Activated T-helper 2 cell treated with anti-CD3 and anti-CD28 coated beads, Interferon-gamma antibody, Interleukin-2, Interleukin-4, amounts not matched to agents 10 μg/mL and 5 μg/mL and 100 μg/mL, durations not matched to agents 14 hours and 24 hours and 36 hours (primary cell): ENCODE measurements at places on chromosomes 3 and 15. TPM values are rescaled to one million over a fixed set of nuclear protein-coding genes. Genes with fewer than 3 reads are reported as not detected.

DNA sequence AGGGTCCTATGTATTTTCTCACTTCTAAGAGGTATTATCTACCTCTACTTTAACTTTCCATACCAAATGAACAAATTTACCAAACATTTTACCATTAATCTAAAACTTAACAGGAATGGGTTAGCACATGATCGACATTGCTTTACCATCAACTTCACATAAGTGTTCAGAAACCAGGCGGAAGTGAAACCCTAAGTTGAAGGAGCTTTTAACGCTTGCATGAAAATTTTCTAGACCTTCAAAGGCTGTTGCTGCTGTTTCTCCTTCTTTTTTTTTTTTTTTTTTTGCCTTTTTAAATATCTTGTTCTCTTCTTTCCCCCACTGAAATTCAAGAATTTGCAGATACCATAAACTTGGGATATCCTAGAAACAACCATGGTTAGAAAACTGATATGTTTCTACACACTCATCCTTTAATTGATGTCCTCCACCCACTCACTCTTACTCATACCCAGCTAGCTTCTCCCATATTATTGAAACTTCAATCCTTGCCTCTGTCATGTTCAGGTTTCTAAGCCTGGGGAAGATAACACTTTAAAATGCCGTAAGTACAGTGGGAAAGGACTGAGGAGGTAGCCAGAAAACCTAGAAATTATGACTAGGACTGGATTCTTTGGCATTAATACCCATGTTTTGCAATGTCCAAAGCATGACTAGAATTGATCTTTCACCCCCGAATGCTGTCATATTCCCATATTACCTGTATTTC lies 24.7 kb downstream of the MYO5A start:
- DNase-seq = no peak

- no peak for DNase-seq
Observed at GRCh38 chr15:73724212-73724611, 28.9 kb downstream of the INSYN1 start.

DNA sequence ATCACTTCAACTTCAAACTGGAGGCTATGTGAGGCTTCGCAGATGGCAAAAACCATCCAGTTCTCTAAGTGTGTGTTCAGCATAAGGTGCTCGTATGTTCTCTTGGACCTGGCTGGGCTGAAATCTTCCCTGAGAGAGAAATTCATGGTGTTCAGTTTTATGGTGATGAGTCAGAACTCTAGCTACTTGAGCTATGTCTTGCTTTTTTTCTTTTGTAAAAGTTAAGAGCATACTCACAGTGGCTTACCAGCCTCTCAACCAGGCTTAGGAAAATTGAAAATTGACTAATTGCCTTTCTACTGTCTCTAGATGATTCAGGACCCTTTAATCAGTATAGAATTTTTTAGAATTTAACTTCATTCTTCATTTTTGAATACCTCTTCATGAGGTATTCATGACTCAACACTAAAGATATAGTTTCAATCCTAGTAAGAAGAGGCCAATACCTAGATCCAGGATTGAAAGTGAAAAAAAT lies 617.5 kb downstream of the TBL1XR1 start:
- no peak for DNase-seq

- no peak for DNase-seq
Observed at GRCh38 chr3:194243172-194243837, 107.4 kb downstream of the HES1 start.

Gene PARP9
- total RNA-seq = 29.8 and 31.0 TPM in 2 replicates

Gene TMEM212
- total RNA-seq = 0.09 TPM in 1 of 2 replicates, not detected in the other

Gene TMED3
- total RNA-seq = 49.8 and 51.6 TPM in 2 replicates
